ENCODE measurements at places on chromosomes 11 and 22.

GRCh38 chr22:32354360-32355351 is 3.0 kb upstream of the RFPL3 start:
- DNase-seq = no peak

GRCh38 chr11:78762105-78762504 is 187.4 kb upstream of the NARS2 start:
- no peak for DNase-seq

DNA sequence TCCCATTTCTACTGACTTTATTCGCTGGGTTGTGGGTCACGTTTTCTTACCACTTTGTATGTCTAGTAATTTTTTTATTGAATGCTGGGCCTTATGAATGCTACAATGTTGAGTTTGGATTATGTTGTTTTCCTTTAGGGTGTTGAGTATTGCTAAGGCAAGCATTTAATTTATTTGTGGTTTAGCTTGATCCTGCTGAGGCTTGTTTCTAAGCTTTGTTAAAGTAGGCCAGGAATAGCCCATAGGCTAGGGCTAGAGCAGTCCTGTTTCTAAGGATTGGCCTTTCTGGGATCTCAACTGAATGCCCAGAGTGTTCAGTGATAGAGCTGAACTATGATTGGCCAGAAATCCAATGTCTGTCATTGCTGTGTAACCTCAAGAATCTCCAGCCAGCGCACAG is 56.1 kb upstream of the LDLRAD3 start:
- no peak for DNase-seq

GRCh38 chr22:32562401-32562800 is 87.8 kb downstream of the FBXO7 start:
- DNase-seq = no peak

- no peak for DNase-seq
Measured at GRCh38 chr22:41931701-41932269, 5.2 kb upstream of the TNFRSF13C start.

DNA sequence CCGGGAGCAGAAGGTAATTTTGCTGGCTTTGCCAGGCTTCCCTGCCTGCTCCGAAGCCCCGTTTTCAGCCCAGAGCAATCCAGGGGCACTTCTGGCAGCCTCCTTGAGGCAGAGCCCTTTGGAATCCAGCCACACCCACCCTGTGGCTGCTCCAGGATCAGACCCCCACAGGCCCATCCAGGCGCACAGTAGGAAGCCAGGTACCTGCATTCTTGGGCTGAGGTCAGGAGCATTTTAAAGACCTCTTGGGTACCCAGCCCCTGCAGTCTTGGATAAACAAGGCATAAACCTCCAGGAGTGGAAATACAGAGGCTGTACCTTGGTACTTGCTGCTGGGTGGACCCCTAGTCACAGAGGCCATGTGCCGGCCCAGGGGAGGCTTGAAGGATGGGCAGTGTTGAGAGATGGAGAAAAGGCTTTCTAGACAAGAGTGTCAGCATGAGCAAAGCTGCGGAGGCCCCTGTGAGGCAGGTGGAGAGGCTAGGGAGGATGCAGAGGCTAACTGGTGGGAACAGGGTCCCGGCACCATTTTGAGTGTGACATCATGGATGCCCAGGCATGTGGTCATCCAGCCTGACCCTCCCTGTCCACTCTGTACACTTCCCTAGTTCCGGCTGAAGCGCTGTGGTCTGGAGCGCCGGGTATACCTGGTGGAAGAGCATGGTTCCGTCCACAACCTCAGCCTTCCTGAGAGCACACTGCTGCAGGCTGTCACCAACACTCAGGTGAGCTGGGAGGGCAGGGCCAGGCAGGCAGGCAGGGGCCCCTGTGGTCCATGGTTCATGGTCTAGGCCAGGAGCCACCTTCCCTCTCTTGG is 3.9 kb downstream of the MUS81 start:
- DNase-seq = peak; percentile 47

- no peak for DNase-seq
Measured at GRCh38 chr22:49548356-49549202, 279.1 kb downstream of the BRD1 start.

- no peak for DNase-seq
Measured at GRCh38 chr11:73323464-73323863, 15.4 kb downstream of the ARHGEF17 start.

GRCh38 chr11:10908215-10908951 is 50.5 kb upstream of the ZBED5 start:
- no peak for DNase-seq

- DNase-seq = no peak
Measured at GRCh38 chr11:8055091-8055835, 25.7 kb upstream of the TUB start.

- DNase-seq = no peak
Measured at GRCh38 chr11:66509131-66509561, 1.3 kb upstream of the BBS1 start.

GRCh38 chr22:43298062-43298801 is 44.9 kb downstream of the SCUBE1 start:
- no peak for DNase-seq

DNA sequence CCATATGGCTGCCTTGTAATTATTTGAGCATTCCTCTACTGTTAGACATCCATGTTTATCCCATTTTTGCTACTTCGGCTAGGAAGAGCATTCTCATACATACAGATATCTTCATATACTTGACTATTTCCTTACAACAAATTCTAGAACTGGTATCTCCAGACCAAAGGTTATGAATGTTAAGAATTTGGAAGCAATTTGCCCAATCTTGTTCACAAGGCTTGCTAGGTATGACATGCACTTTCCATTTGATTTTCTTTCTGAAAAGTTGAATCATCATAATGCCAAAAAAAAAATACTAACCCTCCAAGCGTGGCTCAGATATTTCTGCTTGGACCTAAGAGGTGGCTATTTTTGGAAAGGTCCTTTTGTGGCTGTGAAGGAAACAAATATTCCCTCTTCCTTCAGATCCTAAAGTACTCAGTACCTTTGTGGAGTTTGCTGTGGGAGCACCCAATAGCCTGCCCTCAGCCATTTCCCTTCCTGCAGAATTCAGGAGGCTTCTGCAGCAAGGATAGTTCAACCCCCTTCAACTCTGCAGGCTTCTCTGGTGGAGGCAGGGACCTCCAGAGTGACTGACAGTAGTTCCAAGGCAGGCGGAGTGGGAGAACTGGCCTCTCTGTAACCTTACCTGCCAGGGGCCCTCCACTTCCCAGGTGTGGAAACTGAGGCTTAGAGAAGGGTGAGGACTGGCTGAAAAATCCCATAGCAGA is 22.0 kb upstream of the CPT1A start:
- no peak for DNase-seq

DNA sequence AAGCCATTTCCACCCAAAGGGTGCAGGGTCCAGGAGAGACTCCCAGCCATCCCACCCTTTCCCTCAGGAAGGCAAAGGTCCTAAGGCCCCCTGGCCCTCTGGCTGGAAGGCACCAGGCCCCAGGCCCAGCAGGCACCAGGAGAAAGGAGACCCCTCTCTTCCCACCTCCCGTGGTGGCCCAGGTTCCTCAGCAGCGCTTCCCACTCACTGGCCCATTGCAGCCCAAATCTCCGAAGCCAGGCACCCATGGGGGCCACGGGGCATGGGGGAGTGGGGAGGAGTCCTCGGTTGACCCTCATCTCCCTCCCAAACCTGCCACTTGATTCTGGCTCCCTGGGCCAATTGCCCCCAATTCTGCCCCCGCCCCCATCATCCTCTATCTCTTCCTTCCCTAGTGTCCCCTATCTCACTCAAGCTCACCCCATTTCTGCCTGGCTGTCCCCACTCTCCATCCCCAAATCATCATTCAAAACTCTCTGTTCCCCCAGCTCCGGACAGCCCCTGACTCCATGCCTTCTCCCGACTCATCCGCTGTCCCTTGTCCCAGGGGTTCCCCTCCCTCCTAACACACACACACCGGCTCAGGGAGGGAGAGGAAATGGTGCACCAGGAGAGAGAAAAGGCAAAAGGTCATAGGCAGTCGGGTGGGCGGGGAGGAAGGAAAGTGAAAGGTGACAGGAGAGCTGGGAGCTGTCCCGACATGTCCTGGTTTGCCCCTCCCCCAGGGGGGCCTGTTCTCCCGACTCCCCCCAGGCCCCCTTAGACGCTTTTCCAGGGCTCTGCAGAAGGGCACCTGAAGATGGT is 1.2 kb downstream of the LIF start:
- no peak for DNase-seq

DNA sequence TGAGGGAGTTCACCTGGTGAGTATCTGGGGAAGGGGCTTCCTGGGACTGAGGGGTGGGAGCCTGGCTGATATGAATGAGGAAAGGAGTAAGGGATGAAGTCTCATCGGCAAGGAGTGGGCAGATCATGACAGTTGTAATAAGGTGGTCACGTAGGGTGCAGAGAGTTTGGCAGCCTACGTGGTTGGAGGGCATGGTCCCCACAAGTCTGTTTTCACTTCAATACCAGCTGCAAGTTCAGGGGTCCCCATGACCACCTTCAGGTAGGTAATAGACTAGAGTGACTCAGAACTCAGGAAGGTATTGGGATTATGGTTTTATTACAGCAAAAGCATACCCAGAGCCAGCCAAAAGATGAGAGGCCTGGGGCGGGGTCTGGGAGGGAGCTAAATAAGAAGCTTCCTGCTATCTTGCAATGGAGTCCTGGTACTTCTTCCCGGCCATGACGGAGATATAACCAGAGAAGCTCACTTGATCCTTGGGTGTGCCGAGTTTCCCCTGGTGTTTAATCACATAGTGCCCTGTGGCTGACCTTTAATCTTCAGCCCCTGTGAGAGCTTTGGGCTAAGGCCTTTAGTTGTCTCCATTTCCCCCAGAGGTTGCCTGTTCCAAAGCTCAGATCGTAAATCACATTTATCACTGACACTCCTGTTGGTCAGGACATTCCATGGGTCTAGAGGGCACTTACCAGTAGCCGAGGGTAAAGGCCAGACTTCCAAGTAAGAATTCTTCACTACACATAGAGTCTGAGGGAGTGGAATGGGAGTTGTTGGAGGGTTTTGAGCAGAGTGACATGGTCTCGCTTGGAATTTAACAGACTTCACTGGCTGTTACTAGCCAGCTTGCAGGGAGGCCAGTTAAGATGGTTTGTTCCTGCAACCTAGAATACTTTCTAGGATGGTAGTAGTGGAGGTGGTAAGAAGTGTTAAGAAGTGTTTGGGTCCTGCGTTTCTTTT is 9.1 kb downstream of the SLC3A2 start:
- DNase-seq = no peak

DNA sequence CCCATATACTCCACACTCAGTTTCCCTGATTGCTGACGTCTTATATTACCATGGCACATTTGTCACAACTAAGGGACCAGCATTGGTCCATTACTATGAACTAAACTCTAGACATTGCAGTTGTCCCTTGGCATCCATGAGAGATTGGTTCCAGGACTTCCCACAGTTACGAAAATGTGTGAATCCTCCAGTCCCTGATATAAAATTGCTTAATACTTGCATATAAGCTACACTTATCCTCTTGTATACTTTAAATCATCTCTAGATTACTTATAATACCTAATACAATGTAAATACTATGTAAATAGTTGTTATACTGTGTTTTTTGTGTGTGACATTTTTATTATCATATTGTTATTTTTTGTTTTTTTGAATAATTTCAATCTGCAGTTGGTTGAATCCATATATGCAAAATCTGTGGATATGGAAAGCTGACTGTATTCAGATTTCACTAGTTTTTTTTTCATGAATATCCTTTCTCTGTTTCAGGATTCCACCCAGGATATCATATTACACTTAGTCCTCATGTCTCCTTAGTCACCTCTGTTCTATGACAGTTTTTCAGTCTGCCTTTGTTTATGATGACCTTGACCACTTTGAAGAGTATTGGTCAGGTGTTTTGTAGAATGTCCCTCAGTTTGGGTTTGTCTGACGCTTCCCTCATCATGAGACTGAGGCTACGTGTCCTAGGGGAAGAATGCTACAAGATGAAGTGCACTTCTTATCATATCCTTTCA is 55.3 kb downstream of the INSC start:
- no peak for DNase-seq

DNA sequence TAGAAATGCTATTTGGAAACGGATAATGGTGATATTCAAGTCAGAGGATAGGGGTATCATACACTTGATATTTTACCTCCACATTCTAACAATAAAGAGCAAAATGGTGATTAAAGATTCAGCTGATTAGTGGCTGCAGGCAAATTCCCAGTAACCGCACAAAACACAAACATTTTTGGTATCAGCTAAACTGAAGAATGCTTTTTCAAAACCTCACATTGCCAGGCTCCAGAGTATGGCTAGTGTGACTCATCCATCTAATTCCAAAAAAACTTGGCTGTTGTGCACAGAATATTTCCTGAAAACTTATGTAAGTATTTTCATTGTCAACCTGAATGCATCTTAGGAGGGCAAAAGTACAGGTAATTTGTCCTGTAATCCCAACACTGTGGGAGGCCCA is 10.9 kb downstream of the SRPRA start:
- no peak for DNase-seq

GRCh38 chr22:49956914-49957825 is 3.4 kb upstream of the PIM3 start:
- DNase-seq = no peak

GRCh38 chr11:68741463-68741862 is 9.9 kb downstream of the TESMIN start:
- no peak for DNase-seq

DNA sequence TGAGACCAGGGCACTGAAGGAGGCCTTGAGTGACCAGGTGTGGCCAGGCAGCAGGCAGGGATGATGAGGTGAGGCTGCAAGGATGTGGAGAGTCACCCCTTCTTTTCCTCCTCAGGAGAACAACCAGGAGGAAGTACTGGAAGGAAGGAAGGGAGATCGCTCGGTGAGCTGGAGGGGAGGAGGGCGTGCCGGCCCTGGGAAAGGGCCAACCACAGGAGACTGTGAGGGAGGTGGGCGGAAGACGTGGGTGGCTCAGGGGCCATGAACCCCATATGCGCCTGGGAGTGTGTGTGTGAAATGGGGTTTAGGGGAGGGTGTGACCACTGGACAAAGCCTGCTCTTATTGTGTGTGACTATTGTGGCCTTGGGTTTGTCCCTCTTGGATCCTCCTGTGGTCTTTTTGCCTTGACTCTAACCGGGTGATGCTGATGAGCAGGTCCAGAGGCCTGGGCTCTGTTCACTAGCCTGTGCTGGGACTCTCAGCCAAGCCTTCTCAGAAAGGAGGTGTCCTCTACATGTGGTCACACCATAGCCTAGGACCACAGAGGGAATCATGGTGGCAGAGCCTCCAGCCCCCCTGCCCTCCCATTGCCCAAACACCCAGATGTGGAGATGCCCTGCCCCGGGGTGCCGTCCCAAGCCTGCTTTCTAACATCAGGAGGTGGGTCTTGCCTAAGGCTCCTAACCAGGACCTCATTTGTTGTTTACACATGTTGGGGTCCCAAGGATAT is 41.3 kb upstream of the TUB start:
- DNase-seq = no peak

GRCh38 chr11:61049859-61050258 is 52.4 kb upstream of the CD5 start:
- no peak for DNase-seq

Data from RWPE2 (cell line).